ENCODE measurements at places on chromosomes 12 and 14.

DNA sequence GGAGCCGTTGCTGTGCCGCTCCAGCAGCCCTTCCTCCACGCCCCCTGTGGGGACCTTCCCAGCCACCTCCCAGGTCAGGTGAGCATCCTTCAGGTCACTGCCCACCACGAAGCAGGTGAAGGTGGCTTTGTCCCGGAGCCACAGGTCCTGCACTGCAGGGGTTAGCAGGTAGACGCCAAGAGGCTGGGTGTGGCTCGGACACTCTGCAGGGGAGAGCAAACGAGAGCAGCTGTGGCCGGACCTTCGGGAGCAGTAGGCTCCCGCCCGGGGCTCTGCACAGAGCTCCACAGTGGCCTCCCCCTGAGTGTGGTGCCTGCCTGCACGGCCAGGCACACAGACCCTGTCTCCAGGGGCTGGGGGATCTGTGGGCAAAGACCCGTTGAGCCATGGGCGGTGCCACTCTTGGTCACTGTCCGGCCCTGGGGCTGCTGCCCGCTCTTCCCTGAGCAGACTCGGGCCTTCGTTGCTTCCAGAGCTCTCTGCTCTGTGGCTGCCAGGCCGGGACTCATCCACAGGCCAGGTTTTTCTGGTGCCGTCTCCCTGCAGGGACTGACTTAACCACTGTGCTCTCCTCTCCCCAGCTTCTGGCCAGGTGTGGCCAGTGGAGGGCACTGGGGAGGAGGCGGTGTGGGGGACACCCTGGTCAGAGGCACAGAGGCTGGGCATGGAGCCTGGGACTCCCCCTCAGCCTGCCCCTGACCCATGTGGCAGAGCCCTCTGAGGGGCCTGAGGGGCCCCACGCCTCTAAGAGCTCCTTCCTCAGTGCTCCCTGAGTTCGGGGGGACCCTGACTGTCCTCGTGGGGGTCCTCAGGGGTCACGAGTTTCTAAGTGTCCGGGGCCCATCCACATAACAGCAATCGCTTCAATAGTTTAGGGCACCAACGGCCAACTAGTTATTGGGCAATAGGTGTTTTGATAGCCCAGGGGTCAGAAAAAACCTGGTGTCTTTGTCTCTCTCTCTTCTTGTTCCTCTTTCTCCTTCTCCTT is 314.9 kb downstream of the TMEM121 start:
- no peak for DNase-seq

GRCh38 chr12:128680555-128680954 is 143.2 kb downstream of the SLC15A4 start:
- DNase-seq: no peak

DNA sequence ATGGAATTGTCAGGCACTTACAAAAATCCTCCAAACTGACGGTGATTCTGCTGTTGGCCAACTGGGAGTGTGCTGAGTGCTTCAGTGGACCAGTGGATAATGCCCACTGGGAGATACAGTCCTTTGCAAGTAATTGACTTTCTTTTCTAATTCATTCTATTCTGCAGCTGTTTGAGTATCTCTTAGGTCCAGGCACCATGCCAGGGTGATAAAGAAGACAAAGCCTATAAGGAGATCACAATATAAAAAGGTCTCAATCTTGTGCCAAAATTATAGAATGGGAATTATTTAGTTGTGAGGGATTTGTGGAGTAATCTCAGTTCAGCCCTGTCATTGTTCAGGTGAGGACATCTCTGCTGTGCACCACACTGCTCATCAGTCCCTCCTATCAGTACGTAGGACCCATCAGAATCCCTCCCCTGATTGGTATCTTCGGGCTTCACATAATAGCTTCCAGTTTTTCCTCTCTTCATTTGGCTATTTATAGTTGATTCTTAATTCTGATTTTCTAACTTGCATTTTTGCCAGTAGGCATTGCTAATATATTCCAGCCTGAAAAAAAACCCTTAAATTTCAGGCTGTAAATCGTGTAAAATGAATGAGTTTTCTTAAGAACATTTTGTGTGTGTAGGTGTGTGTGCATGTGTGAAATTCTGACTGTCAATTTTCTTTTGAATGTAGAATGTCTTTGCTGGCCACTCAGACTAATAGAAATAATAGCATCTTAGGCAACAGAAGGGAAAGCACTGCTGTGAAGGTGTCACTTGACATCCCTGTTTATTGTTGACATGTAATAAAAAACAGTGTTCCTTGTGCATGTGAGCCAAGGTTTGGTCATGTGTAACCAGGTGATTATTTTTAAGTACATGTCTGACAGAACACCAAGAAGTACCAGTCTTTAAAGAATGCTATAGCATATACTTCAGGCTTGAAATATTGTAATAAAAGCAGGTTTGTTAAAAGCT is 457.6 kb upstream of the RGS6 start:
- DNase-seq: no peak

GRCh38 chr14:76883447-76883846 is 57.2 kb downstream of the LRRC74A start:
- no peak for DNase-seq

DNA sequence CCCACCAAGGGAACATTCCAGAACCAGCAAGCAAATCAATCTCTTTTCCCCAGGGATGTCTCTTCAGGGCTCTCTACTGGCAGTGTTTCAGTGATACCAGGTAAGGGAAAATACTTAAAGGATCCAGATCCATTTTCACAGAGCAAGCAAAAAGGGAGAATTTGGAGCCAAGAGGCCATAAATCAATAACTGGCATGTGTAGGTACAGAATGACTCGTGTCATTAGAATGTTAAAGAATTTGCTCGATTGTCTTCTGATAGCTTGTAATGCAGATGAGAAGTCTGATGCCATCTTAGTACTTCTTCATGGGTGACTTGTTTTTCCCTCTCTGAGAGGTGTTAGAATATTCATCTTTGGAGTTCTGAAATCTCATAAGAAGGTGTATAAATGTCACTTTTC is 242.9 kb downstream of the KTN1 start:
- DNase-seq: no peak

DNA sequence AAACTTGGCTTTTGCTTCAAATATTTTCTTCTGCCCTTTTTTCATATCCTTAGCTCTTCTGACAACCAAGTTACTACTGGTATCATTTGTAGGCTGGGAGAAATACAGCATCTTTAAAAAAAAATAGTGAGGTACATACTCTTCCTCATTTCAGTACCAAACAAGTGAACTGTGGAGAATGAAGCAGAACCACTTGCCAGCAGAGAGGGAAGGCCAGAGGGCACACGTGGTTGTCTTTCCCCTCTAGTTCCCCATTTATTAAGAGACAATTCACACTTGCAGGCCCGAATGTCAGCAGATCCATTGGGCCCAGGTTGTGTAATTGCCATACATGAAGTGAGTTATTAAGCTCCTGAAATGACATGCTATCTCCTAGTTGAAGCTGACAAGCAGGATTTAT is 3.2 kb downstream of the SUSD6 start:
- DNase-seq: no peak

DNA sequence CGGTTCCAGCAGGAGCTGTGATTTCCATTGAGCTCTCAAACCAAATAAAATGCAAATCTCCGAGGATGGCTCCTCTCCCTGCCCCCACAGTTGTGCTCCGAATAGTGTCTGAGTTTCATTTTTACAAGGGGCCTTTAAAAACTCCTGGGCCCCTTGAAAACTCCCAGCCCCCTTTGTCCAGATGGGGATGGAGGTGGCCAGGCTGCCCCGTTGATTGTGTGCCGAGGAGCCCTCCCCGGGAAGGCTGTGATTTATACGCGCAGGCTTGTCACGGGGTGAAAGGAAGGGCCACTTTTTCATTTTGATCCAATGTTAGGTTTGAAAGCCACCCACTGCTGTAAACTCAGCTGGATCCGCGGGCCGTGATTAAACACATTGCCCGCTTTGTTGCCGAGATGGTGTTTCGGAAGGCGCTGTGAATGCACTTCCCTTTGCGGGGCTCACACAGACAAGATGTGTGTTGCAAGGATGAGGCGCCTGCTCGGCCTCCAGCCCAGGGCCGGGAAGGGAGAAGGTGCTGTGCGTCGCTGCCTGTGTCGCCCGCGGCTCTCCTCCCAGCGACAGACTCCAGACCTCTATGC is 98.8 kb downstream of the TMEM132C start:
- no peak for DNase-seq

- no peak for DNase-seq
Measured at GRCh38 chr12:130987151-130987931, 33.6 kb downstream of the ADGRD1 start.

GRCh38 chr14:32047791-32048190 is 29.3 kb upstream of the ARHGAP5 start:
- no peak for DNase-seq

GRCh38 chr12:56253091-56253490 is 5.1 kb downstream of the ANKRD52 start:
- no peak for DNase-seq

DNA sequence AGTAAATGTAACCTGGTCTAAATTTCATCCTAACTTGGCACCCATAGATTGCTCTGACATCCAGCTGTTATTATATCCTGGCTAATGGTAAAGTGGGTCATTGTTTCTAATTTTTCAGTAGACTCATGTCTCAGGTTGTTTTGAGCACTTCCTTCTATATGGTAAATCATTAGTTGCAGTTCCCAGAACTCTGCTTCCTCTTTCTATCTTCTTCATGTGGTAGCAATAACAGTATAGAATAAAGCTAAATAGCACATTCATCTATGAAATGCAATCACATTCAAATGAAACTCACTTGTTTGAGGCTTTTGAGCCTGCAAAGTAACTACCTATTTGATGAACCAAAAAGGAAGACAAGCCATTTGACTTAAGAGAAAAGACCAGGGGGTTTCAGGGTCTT is 65.1 kb upstream of the GZMB start:
- no peak for DNase-seq

GRCh38 chr12:123055281-123055766 is 74.8 kb downstream of the ARL6IP4 start:
- no peak for DNase-seq

GRCh38 chr12:122471324-122472226 is 29.2 kb downstream of the ZCCHC8 start:
- DNase-seq: no peak

GRCh38 chr12:59723520-59723919 is 127.7 kb downstream of the SLC16A7 start:
- DNase-seq: no peak

- DNase-seq: no peak
Measured at GRCh38 chr14:89918721-89919120, 35.8 kb downstream of the EFCAB11 start.

- no peak for DNase-seq
Measured at GRCh38 chr12:14261861-14262260, 103.6 kb upstream of the ATF7IP start.
